ENCODE measurements at places on chromosomes 11 and 22.

- DNase-seq: no peak
These were observed 52.2 kb downstream of the NUP98 start for GRCh38 chr11:3745161-3745560.

DNA sequence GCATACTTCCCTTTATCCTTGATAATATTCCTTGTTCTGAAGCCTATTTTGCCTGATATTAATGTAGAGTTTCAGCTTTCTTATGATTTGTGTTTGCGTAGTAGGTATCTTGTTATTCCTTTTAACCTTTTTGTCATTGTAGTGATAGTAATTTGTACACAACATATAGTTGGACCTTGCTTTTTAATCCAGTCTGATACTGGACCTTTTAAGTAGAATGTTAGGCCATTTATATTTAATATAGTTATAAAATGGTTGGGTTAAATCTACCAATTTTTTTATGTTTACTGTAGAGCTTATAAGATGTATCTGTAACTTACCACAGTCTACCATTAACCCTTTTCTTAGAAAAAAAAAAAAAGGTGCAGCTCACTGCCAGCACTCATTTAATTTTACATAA is 8.6 kb upstream of the PITPNB start:
- no peak for DNase-seq

DNA sequence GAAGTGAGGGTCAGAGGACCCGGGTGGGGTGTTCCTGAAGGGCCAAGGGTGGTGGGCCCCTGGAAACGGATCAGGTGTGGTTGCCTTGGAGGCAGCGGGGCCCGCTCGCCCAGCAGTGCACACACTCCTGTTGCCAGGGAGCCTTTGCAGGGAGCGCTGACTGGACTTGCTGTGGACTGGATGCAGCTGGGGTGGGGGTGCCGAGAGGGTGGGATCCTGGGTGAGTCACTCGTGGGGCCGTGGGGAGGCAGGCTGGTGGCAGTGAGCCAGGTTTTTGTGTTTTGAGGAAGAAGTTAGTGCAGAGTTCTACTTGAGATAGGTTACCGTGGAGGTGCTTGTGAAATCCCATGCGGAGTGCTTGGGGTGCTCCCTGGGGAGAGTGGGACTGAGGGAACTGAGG is 1.3 kb downstream of the MRPL23 start:
- DNase-seq: no peak

DNA sequence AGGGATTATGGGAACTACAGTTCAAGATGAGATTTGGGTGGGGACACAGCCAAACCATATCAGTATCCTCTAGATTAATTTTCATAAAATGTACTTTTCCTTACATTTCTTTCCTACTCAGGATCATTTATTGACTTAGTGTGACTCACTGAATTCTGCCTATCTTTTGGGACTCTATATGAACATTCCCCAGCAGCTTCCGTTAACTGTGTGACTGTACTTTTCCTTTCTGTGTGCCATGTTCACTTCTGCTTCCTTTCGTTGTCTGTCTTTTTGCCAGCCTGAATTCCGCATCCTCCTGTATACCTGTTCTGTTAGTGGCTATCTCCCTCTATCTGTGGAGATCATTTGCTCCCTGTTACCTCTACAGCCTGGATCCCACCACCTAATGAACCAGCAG is 48.8 kb downstream of the SPECC1L start:
- no peak for DNase-seq

DNA sequence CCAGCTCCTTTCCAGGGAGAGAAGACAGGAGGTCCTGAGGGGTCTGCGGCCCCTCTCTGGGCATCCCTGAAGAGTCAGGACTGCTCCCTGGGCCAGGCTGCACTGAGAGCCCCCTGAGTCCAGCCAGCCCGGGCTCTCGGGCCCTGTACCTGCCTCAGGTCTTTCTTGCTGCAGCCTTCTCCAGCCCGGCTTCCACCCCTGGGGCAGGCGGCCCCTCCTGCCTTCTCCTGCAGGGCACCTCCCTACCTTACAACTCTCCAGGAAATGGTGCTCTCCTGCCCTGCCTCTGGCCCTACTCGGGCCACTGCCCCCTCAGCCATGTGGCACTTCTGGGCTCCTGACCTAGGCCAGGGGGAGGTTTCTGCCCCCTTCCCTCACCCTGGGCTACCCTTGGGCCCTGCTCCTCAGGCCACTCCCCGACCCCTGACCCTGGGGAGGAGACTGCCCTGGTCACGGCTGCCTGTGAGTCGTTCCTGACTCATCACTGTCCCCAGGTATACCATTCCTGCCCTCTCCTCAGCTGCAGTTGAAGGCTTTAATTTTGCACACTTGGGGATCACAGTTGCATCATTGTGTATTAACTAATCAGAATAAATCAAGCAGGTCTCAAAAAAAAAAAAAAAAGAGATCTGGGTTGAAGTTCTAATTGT is 251.1 kb downstream of the NXPE2 start:
- DNase-seq: no peak

DNA sequence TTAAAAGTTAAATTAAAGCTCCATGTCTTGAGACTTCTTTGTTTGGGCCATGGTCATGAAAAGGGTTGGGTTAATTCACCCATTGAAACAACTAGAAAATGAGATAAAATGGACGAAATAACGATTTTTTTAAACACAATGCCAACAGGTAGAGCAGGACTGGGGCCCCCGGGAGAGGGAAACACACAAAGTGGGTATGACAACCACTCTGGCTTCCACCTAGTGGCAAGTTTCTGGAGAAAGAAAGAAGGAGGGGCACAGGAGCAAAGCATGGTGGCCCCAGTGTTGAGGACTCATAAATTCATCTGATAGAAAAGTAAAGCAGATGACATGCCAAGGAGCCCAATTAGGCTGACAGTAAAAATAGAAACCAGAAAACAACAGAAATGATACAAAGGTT is 68.4 kb downstream of the MYEOV start:
- DNase-seq: no peak

DNA sequence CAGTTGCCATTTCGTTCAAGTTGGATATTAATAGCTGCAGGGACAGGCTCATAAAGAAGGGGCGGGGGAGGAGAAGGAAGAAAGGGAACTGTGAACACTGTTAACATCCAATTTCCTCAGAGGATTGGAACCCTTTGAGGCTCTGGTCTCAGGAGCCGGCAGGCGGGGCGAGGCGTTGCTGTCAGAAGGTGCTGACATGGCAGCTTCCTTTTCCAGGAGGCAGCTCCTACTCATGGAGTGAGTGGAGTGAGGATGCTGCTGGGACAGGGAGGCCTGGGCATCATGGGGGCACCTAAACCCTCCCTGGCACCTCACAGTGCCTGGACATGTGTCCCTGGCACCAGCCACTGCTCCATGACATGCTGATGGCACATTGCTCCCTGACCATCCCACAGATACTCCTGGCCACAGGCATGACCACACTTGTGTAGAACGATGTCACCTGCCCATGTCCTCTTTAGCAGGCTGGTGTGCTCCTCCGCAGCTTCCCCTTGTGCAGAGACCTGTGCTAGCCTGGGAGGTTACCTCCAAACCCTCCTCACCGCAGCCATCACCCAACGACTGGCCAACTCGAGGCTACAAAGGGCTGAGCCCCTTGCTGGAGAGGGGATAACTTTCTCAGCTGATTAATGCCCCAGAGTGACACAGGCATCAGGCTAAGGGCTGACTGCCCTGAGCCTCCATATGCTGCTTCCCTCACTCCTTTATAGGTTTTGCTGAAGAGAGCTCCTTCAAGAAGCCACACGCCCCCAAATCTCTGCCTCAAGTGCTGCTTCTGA is 79.6 kb upstream of the NECTIN1 start:
- no peak for DNase-seq
